NCI-H2029 treated with DMSO at 0.1 percent for 48 hours (cell line): ENCODE measurements at places on chromosomes 6 and 20.
A peak's percentile ranks its signal among the peaks of the same experiment; 100 is the strongest.

DNA sequence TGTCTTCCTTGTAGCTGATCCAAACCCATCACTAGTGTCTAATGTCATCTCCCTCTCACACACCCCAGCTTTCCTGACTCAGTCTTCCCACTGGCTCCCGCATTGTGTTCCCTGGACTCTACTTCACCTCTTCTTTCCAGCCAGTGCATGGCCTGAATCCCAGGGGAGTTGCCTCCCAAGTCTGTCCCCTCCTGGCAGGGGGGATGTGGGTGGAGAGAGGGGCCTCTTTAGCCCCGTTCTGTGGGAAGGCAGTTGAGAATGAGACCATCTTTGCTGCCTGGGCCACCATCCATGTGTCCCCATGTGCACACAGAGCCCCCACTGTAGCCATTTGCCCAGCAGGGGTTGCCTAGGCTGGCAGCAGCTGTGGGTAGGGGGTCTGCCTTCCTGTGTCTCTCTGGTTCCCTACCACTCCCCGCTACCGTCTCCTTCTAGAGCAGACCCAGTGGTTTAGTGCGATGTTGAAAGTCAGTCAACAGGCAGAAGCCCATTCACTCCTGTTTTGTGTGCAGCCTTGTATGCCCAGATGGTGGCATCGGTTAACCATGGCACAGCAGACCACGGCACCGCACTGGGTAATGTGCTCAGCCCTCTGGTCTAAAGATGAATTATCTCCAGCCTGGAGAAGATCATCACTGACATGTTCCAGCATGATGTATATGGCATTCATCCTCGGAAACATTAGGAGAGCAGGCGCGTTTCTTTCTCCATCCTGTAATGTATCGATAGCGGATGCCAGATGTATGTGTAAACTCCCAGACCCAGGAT lies 178.8 kb upstream of the SNX9 start:
- no peak for DNase-seq

- no peak for DNase-seq
These were observed 117.0 kb downstream of the TMEM200A start for GRCh38 chr6:130482645-130483390.

DNA sequence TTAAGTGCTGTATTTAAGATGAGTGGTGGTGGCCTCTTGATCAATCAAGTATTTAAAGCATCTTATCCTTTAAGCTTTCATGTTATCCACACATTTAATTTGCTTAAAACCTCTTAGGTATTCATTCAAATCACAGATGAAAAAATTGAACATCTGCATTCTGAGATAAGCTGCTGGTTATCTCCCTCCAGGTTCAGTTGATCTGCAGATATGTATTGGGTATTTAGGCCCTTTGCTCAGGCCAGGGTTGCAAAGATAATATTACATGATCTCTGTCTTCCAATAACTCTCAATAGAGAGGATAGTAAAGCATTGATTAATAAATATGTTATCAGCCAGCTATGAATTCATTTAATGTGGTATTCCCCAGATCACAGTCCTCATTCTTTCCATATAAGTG lies 45.9 kb downstream of the RPS12 start:
- no peak for DNase-seq

DNA sequence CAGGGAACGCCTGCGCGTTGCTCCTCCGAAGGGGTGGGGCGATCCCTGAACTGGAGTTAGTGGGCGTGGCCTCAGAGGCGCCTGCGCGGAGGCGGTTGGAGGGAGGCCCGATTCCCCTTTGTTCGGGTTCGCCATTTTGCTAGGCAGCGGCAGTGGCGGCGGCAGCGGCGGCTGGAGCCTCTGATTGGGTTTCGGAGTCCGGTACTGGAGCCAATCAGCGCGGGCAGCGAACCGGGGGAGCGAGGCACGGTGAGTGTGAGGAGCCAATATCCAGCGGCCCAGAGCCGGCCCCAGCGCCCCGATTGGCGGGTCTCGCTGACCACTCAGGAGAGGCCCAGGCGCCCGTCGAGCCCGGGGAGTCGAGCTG lies at the start of gene NFYA:
NFYA (plus strand) TSS at position 139 of the 367 bp plus-strand sequence. CDS start 6,116 bp downstream, outside the sequence.
- peak; percentile 99 for DNase-seq

- no peak for DNase-seq
These were observed 4.4 kb downstream of the GZF1 start for GRCh38 chr20:23366384-23366783.

- no peak for DNase-seq
These were observed 77.7 kb downstream of the CHD6 start for GRCh38 chr20:41540459-41540858.

GRCh38 chr6:13488015-13488895 lies 855 bp upstream of the GFOD1 start:
- no peak for DNase-seq

DNA sequence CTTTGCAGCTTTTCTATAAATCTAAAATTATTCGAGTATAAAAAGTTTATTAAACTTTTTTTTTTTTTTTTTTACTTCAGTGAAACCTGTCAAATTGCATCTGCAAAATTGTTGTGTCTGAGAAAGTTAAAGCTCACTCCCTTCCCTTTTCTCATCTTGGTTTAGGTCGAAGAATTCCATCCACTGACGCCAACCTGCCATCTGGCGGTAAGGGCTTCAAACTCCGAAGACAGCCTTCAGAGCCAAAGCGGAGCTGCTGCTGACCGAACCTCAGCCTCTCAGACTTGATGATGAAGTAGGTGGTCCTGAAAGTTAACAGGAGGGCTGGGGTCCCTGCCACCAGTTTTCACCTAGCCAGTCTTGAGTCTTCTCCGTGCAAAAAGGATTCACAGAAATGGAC lies 29.6 kb upstream of the VAPB start:
- no peak for DNase-seq

GRCh38 chr20:64150756-64151632 lies 13.3 kb upstream of the MYT1 start:
- no peak for DNase-seq

- DNase-seq, result no peak
These were observed 379.7 kb downstream of the BMP2 start for GRCh38 chr20:7147220-7147601.

DNA sequence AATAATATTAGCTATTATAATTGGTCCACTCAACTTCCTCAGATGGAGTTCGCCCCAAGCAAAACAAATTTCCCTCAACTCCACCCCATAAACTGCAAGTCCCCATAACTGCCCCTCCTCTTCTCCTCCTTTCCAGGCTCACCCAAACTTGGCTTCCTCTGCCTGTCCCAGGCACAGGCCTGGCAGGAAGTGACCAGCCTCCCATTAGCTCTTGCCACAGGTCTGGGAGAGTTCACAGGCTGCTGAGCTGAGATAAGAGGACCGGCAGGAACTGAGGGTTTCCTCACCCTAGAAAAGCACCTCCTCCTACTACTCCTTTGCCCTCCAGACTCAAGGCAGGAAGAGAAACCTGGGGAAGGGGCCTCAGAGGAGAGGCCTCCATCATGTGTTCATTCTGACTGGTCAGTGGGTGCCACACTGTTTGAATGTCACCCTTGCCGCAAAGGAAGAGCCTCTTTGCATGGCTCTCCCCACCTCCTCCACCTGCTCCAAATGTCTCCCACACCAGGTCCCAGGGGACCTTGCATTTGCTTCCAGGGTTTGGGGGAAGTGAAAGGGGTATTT lies 24.5 kb upstream of the SMIM29 start:
- DNase-seq, result no peak

DNA sequence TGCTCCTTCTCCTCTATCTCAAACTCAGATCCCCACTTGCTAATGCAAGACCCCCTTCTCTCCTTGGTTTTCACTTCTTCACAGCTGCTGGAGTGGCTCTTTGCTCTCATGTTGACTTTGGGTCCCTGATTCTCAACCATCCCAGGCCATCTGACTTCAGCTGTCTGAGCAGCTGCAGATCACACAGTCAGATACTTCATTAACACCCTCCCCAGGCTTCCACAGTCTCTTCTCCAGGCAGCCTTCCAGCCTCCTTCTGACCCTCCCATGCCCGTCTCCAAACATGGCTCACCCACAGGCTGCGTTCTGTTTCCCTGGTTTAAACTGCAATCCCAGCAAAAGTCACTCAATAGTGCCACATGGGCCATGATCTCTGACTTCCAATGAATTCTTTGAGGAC lies 65.4 kb downstream of the HIVEP2 start:
- no peak for DNase-seq

GRCh38 chr20:62142252-62143080 lies 728 bp downstream of the PSMA7 start:
- DNase-seq, result no peak

GRCh38 chr20:18362916-18363315 lies 74.6 kb downstream of the ZNF133 start:
- DNase-seq, result no peak

GRCh38 chr6:6494677-6495076 lies 93.8 kb upstream of the LY86 start:
- peak; percentile 56 for DNase-seq

DNA sequence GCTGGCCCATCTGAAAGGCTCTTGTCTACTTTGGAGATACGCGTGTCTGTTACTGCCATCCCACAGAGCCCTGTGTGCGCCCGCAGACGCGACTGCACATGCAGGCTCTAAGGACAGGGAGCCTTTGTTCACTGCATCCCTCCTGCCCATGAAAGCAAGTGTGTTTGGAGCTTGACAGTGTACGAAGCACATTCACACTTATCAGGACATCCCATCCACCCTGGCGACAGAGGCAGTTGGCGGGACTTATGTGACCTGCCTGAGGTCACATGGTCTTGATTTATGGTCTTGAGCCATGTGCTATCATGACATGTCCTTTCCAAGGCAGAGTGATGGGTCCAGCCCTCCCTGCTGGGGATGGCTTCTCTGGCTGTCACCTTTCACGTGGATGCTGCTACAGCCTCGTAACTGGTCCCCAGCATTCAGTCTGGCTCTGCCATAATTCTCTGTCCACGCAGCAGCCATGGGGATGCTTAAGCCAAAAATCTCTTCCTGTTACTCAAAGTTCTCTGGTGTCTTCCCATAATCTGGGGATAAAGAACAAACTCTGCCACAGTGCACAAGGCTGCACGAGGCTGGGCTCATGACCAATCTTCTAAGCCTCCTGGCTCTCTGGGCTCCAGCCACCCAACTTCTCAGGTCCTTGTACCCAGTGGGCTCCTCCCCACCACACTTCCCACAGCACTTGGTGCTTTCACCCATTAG lies 36.3 kb upstream of the FAM83D start:
- no peak for DNase-seq

DNA sequence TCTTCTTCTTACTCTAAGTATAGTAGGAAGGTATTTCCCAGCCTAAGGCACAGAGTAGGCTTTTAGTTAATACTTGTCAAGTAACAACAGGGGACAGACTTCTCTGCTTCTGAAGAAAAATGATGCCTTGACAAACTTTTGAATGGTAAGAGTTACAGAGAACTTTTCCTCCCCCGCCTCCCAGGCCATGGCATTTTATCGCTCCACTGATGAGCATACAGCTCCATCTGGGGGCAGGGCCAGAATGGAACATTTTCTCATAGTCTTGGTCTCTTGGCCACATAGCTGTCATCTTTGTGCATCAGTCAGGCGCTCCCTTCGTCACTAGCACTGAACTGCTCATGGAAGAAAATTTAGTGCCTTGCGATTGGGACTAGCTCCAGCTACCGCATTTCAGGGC lies 1066.8 kb upstream of the CITED2 start:
- DNase-seq, result no peak

DNA sequence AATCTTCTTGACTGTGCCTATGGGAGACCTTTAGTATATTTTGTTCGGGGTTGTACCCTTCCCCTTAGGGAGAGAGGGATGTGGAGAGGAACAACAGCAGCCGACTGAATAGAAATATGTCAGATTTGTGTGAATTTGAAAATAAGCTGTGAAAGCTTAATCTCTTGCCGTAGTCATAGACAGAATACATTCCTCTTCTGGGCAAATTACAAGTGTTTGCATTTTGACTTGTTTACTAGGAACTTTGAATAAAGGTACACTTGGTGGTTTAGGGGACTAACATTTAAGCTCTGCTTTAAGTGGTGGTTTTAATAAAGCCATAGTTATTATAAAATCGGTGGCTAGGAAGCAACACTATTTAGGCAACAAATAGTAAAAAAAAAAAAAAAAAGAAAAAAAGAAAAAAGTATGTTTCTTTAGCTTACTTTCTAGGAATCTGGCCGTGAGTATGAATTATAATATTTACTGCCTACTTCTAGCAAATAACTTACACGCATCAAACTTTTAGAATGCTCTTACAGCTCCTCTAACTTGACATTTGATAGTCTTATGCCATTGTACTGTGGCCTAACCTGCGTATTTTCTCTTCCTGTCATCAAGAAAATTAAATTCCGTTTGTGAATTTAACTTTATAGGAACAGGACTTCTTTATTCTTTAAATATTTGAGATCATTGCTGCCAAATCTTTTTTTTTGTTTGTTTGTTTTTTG lies 65.1 kb downstream of the ZBTB2 start:
- DNase-seq, result no peak

GRCh38 chr6:112040956-112041355 lies 12.9 kb upstream of the CCN6 start:
- DNase-seq, result no peak

GRCh38 chr20:51382111-51382985 lies 160.2 kb downstream of the NFATC2 start:
- no peak for DNase-seq

DNA sequence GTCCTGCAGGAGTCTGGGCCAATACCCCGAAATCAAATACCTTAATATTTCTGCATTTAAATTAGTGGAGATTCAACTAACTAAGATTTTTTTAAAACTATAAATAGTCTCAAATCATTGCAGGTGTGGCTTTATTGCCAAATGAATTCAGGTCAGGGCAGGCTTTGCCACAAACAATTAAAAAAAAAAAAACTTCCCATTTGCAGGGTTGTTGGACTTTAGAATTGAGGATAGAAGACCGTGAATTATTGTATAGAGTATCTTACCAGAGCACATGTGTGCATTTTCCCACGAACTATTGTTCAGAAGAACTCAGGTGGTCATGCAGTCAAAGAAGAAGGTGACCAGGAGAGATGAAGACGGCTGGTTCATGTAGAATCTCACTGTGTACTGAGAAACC lies 6.6 kb upstream of the PLEKHG1 start:
- DNase-seq, result no peak

GRCh38 chr6:137283940-137284810 lies 65.0 kb upstream of the IFNGR1 start:
- DNase-seq, result no peak

DNA sequence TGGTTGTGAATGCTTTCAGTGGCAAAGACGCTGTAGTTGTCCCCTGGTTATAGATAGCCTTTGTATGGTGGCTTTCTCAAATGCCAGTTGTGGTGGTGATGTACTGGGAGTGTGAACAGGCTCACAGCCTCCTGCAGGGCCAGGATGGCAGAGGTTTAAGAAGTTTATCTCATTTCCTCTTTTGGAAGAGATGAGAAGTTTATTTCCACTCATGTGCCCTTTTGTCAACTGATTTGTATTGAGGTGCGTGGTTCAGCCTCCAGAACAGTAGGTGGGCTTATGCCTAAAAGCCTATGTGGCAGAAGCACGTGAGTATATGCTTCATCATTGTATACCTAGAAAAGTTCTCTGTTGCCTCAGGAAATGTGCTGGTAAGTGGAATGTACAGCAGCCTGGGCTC lies 13.7 kb upstream of the ZFP57 start:
- no peak for DNase-seq
